ENCODE measurements at places on chromosomes 5 and 9.
A peak's percentile ranks its signal among the peaks of the same experiment; 100 is the strongest.

GRCh38 chr9:86818636-86819035, 128.7 kb downstream of the GAS1 start:
- no peak for DNase-seq

DNA sequence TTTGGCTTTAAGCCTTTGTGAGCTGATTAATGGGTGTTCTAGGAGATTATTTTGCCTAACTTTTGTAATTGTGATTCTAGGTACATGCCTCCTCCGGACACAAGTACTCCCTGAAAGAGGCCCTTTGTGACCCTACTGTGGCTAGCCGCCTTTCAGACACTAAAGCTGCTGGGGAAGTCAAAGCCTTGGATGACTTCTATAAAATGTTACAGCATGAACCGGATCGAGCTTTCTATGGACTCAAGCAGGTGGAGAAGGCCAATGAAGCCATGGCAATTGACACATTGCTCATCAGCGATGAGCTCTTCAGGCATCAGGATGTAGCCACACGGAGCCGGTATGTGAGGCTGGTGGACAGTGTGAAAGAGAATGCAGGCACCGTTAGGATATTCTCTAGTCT, 13.6 kb downstream of the ITGA1 start:
- DNase-seq, result no peak

DNA sequence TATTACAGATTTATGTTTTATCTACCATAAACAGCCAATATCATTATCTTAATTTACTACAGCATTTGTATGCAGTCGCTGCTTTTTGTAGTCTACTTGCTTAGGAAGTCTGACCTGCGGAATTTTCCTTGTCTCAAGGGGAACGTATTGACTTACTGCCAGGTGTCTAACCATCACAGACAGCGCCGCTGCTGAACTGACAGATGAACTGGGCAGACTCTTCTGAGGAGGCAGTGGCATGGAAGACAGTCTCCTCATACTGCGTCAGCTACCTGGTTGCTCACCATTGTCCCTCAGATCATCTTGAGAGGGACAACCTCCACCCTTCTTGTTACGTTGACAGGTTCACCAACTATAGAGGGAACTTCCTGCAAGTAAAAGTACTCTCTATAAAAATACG, 574.3 kb upstream of the ZNF462 start:
- no peak for DNase-seq

DNA sequence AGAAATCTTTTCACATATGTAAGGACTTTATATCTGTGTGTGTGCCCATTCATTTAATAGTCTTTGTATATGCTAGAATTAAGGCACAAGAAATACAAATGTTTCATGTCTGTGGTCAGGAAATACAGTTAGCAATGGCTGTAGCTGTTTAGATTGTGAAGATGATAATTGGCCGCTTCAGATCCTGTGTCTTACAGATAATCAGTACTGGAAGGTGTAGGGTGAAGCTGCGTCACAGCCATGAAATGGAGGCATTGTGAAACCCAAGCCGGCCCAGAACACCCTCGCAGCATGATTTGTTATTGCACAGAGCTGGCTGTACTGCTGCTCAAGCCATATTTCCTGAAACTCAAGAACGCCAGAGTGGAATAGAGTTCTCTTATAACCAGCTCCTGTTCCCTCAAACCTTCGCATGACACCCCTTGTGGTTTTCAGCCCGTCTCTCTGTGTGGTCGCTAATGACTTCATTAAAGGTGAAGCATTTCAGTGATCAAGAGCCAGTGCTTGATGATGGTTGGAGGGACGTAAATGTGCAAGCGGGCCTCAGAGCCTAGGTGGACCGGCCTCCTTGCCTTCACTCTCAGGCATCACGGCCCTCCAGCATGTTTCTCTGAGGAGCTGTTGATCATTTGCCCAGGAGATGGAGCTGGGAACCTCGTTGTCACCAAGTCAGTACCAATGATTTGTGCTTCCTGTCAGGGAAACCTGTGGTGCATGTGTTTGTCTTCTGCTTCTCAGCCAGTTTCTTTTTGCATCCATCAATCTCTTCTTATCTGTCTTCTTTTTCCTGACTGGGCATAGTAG, 80.1 kb downstream of the F2RL2 start:
- peak; percentile 28 for DNase-seq

- DNase-seq, result peak; percentile 99
Observed at GRCh38 chr5:181223058-181223728, at the start of gene TRIM41. TSS of gene TRIM41 (plus strand) at chr5:181223281. CDS start at chr5:181224000, 719 bp downstream.

- no peak for DNase-seq
Observed at GRCh38 chr9:117835798-117836197, 131.6 kb downstream of the TLR4 start.

- DNase-seq, result no peak
Observed at GRCh38 chr5:177409043-177409801, at the start of gene F12. TSS of gene F12 (minus strand) at chr5:177409564. CDS start at chr5:177409527, 37 bp downstream.

GRCh38 chr5:5270958-5271785, 131.0 kb downstream of the ADAMTS16 start:
- DNase-seq, result peak; percentile 37

- DNase-seq, result peak; percentile 96
Observed at GRCh38 chr9:129175825-129176633, 2.0 kb downstream of the IER5L start.

DNA sequence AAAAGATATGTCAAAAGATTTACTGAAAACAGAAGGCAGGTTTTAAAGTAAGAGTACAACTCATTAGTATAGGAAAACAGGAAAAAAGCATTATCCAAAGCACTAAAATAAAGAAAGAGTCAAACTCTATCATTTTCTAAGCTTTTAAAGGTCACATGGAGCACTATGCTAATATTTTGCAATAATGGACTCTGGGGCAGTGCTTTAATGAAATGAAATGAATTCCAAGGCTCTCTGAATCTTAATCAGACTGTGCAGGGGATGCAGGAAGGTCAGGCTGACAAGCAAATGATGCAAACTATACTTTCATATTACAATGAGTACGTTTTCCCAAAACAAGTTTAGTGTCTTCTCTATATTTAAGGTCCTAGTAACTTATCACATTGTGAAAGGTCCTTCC, 981.9 kb upstream of the DMAC1 start:
- no peak for DNase-seq

GRCh38 chr5:58933891-58934628, 351.2 kb downstream of the RAB3C start:
- no peak for DNase-seq

GRCh38 chr9:121769939-121770338, 118.5 kb downstream of the DAB2IP start:
- DNase-seq, result no peak

GRCh38 chr5:73115399-73116051, 4.8 kb upstream of the TMEM171 start:
- no peak for DNase-seq

DNA sequence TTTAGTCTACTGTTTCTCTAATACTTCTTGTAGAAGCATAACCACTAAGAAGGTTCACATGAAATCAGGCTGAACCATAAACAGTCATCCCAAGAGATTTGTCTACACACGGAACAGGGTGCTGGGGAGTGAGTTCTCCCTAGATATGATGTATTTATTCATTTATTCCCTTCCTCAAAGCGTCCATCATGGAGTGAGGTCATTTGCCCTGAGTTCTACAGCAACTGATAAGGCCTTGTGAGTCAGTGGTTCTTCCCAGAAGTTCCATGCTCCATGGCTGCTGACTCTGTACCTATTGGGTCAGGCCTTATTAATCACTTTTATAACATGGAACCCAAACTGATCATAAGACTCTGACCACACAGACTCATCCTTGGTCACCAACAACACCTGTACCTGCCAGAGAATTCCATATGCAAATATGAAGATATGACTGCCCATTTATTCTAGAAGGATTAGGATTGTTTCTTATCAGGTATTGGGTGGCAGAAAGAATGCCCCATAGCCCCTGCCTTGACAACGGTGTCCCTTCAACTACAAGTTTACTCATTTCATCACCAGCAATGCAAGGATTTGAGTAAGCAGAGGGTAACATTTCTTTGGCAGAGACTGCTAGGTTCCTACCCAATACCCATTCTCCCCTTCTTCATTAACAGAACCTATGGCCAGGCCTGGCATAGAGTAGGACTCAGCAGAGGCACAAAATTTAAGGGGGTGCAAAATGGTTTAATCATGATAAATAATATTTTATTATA, 118.1 kb downstream of the LHFPL2 start:
- DNase-seq, result no peak

DNA sequence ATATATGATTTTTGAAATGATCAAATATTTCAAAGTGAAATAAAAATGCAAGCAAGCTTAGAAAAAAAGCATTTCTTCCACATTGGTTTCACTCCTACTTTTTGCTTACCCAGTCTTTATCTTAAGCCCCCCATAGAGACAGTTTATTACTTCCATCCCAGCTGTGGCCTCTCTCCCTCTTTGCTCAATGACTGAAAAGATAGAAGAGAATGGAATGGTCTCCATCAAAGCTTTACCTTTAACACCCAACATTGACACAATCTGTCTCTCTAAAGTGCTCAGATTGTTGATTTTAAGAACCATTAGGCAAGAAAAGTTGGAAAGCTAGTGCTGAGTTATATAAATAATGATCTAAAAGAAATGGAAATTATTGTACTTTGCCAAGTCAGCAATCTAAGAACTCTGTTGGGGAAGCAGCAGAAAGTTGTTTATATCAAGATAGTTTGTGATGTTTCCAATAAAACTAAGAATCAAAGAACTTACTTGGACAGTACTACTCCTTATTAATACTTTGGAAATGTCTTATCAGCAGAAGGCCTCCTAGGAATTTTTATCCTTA, 277.5 kb upstream of the NREP start:
- DNase-seq, result no peak

DNA sequence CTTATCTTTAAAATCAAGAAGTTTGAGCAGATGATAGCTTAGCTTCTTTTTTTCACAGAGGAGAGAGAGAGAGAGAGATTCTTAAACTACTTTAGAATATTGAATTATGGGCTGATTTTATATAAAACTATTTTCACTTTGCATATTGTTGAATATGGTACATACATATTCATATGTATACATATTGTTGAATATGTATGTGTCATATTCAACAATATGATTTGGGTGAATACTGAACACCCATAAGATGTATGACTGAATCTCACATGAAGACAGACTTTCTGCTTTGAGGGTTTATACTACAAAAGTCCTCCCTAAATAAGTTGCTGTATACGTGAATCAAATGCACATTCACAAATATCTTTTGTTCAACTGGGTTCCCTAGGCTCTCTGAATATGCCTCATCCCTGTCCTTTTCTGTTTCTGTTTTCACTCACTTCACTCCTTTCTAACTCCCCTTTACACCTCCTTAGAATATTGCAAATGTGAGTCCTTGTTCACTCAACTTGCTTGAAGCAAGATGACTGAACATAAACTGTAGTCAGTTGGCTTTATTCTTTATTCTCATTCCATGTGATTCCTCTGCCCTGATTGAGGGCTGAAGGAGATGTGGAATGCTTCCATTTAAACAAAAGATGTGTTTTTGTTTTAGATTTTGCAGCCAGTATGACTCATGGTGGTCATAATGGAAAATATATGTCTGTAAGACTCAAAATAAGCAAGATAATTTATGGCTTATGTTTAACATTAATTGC, 225.4 kb upstream of the DAB2 start:
- no peak for DNase-seq

All from right hindlimb (tissue), 1 donor.